T47D (cell line): ENCODE measurements at places on chromosomes 7 and 10.

DNA sequence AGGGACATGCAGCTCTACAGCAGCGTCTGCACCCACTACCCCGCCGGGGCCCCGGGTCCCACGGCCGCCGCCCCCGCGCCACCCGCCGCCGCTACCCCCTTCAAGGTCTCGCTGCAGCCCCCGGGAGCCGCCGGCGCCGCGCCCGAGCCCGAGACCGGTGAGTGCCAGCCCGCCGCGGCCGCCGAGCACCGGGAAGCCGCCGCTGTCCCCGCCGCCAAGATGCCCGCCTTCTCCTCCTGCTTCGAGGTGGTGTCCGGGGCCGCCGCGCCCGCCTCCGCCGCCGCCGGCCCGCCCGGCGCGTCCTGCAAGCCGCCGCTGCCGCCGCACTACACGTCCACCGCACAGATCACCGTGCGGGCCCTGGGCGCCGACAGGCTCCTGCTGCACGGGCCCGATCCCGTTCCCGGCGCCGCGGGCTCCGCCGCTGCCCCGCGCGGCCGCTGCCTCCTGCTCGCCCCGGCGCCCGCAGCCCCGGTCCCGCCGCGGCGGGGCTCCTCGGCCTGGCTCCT is 631 bp downstream of the OTUD1 start:
- DNase-seq: no peak

DNA sequence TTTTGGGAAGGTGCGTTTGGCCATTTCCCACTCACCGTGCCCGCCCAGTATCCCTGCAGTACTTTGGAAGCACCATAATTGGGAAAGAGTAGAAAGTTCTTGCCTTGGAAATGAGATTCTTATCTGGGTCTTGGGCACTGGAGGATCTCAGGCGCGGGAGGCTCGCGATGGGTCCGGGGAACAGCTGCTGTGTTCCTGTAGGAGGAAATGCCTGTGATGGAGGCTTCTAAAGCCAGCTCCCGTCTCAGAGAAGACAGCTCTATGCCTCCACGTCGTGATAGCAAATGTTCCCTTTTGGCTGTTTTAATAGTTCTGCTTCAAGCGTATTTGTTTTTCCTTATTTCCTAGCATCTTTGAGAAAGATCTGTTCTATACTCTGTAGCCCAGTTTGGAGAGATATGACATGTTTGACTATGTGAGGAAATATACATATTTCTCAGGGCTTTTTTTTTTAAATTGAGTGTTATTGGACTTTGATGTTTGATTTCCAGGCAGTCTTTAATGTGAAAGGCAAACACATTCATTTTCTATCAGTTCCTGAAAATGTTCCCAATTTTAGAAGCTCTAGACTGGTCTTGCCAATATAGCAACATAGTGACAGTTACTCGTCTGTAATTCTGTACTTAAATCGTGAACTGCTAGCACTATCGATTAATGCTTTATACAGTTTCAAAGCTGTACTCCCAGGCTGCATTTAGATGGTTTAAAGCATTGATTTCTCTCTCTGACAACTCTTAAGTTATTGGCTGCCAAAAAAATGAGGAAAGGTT is 280.8 kb downstream of the DPP6 start:
- DNase-seq: no peak

DNA sequence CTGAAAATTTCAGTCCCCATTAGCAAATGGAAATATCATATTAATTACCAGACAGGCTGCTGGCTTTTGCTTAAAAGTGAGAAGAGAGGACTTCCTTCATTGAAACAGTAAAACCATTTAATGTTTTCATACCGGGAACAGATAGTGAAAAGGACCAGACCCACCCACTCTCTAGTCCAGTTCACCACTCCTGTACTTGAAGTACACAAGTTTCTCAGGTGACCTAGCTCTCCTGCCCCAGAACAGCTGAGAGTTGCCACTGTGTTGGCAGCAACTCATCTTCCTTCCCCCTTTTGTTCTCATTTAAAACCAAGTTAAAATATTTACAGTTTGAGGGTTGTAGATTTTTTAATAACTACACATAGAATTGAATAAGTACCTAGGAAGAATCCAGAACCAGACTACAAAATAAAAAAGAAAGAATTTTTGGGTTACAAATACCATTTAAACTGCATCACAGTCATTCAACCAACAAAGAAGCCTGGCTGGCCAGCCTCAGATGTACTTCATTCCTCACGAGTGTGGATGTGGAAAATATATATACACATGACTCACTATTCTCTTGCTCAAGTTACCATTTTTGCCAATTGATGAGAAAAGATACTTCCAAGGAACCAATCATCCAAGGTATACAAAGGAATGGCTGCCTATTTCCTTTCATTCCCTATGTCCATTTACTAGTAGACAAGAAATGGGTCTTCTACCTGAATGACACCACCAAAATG is 68.1 kb downstream of the VPS41 start:
- no peak for DNase-seq

GRCh38 chr10:8181496-8182157 is 127.1 kb downstream of the GATA3 start:
- DNase-seq: no peak

GRCh38 chr7:95398155-95398940 is 2.2 kb upstream of the PON3 start:
- DNase-seq: no peak

DNA sequence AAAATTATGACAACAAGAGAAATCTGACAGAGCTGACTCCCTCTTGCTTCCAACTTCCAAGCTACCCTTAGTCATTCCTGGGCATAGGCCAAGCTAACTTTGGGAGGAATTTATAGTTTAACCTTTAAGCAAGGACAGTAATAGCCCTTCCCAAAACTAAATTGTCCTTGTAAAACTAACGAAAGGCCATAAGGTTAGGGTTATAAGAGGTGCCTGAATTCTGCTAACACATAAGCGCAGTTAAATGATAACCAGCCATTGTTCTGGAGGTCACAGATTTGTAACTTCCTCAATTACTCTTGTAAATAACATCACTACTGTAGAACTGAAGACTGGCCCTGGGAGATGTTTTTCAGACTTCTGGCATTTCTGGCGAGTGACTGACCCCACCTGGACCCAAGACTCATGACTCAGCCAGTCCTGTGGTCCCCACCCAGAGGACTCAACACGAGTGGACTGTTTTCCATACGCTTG is 481.2 kb downstream of the KCNMA1 start:
- DNase-seq: no peak

- no peak for DNase-seq
Measured at GRCh38 chr10:127441350-127442219, 107.5 kb upstream of the NPS start.

DNA sequence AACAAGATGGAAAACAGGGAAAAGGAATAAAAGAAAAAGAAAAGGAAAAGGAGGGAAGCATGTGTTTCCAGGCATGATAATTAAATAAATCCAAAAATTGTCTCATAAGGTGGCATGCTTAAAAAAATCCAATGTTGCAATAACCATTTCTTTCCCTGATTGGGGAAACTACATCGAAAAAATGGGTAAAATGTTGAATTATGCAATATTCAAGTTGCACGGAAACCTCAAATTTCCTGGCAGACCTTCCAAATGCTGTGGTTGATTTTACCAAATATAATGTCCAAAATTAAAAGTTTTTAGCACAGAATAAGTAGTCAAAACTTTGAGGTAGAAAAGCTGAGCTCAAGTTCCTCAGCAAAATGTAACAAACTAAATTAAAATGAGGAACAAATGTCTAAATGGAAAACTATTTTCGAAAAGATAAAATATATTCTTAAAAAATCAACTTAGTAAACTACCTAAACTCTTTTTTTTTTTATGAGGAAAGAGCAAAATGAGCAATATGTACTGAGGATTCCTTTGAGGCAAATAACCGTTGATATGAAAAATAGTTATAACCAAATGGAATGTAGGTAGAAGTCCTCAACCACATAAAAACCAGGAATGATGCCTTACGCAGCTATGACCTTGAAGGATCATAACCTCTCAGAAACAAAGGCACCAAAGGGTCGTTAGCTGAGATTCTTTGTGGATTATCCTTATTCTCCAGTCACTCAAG is 52.6 kb downstream of the MACC1 start:
- no peak for DNase-seq

DNA sequence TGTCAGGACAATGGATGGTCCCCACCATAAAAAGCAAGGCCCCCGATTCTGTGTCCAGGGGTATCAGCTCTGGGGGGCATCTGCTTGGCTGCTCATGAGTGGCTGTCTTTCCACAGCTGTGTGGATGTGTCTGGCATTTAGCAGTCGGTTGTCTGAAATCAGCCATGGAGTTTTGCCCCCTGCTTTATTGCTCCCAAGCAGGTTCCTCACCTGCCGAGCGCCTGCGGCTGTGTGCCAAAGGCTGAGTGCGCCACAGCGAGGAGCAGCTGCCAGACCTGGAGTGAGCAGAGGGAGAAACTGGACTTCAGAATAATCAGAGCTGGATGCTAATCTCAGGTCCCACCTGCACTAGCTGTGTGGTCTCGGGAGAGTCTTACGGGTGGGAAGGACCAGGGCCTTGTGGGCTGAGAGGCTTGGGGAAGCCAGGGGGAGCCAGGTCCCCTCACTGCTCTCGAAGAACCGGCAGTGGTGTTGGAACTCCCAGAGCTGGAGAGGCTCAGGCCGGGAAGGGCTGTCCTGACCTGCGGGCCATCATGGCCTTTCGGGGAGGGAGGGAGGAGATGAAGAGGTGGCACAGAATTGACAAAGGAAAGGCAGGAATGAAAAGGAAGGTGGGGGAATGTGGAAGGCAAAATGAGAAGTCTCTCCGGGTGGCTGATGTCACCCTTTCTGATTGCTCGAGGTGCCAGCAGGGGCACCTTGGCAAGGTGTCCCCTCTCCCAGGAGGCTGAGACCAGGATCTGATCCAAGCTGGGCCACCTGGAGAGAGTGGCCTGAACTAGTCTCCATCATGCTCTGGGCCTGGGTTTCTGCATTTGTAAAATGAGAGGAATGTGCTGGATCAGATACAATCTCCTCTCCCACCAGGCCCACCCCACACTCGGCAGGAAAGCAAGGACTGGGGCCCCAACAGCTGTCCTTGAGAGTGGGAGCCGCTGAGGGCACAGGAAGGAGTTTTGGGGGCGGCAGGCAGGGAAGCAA is 30.2 kb upstream of the LEP start:
- peak; percentile 34 for DNase-seq

- DNase-seq: peak; percentile 55
Measured at GRCh38 chr7:27605689-27606269, 56.9 kb downstream of the HIBADH start.

- DNase-seq: no peak
Measured at GRCh38 chr10:75400163-75400770, 1.3 kb downstream of the ZNF503 start.

GRCh38 chr7:102933763-102934162 is 21.0 kb downstream of the LRRC17 start:
- DNase-seq: no peak

- DNase-seq: no peak
Measured at GRCh38 chr7:86932038-86932512, 127.4 kb downstream of the ELAPOR2 start.

DNA sequence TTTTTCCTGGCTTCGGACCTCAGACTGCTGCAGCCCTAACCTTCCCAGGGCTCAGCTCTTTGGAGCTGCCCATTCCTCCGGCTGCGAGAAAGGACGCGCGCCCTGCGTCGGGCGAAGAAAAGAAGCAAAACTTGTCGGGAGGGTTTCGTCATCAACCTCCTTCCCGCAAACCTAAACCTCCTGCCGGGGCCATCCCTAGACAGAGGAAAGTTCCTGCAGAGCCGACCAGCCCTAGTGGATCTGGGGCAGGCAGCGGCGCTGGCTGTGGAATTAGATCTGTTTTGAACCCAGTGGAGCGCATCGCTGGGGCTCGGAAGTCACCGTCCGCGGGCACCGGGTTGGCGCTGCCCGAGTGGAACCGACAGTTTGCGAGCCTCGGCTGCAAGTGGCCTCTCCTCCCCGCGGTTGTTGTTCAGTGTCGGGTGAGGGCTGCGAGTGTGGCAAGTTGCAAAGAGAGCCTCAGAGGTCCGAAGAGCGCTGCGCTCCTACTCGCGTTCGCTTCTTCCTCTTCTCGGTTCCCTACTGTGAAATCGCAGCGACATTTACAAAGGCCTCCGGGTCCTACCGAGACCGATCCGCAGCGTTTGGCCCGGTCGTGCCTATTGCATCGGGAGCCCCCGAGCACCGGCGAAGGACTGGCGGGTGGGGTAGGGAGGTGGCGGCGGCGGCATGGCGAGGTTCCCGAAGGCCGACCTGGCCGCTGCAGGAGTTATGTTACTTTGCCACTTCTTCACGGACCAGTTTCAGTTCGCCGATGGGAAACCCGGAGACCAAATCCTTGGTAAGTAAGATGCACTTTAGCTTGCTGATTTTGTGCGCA is at the start of gene PLXDC2:
TSS of gene PLXDC2 (plus strand) at position 22 of the 820 bp plus-strand sequence.
- peak; percentile 7 for DNase-seq

- DNase-seq: no peak
Measured at GRCh38 chr7:46360811-46361210, 439.7 kb upstream of the IGFBP3 start.

DNA sequence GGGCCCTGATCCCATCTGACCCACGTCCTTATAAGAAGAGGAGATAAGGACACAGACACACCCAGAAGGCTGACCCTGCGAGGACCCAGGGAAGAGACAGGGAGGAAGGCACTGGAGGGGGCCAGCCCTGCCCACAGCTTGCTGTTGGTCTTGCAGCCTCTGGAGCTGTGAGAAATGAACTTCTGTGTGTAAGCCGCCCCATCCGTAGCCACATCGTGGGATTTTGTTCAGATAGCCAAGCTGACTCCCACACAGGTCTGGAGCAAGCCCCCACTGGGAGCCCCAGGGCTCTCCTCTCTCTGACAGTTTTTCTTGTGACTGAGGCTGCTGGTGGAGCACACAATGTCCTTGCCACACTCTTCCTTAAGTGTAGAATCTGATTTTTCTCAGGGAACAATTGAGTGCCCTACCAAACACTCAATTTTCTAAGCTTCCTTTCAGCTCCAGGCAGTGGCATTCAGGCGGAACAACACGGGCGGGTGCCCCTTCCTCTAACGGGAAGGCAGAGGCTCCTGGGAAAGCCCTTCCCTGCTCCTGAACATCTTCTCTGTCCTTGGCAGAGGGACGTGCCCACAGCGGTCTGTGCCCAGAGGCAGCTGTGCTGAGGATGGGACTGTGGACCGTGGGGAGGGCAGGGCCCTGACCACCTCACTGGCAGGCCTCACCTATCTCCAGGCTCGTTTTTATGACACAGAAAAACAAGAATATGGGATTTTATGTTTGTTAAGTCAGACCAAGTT is 160.6 kb upstream of the SHH start:
- DNase-seq: no peak

DNA sequence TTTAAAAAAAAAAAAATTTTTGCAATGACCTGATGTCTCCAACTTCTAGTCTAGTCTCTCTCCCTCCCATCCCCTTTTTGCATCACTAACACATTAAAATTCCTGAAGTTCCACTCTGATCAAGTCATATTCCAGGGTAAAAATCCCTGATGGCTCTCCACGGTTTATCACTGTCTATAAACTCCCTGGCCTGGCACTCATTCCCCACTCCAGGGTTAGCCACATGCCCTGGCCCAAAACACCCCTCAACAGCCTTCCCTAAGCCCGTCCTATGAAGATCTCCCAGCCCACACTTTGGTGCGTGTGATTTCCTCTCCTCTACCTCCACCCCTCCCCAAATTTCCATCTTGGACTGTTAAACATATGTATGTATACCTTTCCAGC is 125.4 kb downstream of the JAZF1 start:
- no peak for DNase-seq

DNA sequence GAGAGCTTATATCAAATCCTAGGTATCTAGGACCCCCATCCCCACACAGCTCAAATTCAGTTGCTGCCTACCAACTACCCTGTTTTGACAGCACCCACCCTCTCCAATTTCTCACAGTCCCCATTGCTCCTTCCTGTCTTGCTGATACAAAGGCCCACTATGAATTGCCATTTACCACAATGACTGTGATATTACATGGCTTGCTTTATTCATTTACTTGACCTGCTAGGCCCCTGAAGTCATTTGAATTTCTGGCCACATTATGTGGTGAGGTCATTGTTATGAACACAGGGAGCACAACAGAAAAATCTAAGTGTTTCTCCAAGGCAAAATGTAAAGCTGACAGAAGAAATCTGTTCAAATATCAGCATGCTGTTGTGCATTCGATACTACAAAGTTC is 101.4 kb downstream of the PPP1R17 start:
- no peak for DNase-seq
